ENCODE measurements at places on chromosomes 2 and 18. TPM values are rescaled to one million over a fixed set of nuclear protein-coding genes. Genes with fewer than 3 reads are reported as not detected.

The LYPD6B gene
- not detected for total RNA-seq

GRCh38 chr18:22282311-22283115 lies 113.1 kb downstream of the GATA6 start:
- peaks cover 7% of the 10 kb centered on the region for H3K4me1 ChIP-seq
- H3K36me3 ChIP-seq, result no peaks in the 10 kb centered on the region
- H3K4me3 ChIP-seq, result no peak overlapping the region
- no peaks in the 10 kb centered on the region for H3K27me3 ChIP-seq
- DNase-seq, result peak; percentile 58

- H3K27ac ChIP-seq, result no peak overlapping the region
- H3K4me1 ChIP-seq, result no peaks in the 10 kb centered on the region
- no peaks in the 10 kb centered on the region for H3K36me3 ChIP-seq
- no peaks in the 10 kb centered on the region for H3K27me3 ChIP-seq
Measured at GRCh38 chr2:152537081-152537651, 180.1 kb downstream of the PRPF40A start.

DNA sequence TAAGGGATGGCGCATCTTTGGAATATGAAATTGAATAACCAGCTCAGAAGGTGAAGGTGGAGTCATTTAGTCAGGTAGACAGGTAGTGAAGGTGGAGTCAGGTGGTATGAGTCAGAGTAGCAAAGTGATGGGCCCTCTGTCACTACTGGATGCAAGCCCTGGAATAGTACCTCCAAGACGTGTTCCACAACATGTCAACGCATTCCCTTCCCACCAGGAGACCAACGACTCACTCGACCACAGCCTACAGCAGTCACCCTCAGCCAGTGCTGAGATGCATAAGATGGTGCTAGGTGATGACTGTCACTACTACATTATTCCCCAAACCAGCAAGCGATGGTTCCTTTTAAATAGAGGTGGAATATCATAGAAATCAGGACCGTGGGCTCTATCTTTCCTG lies 6.8 kb downstream of the CPLX4 start:
- H3K4me3 ChIP-seq, result no peak overlapping the region
- peaks cover 11% of the 10 kb centered on the region for H3K4me1 ChIP-seq
- no peak overlapping the region for H3K27ac ChIP-seq
- no peak for DNase-seq

The PLEKHH2 gene
- total RNA-seq, result 1.2 TPM

The CXCR2 gene
- total RNA-seq, result not detected

DNA sequence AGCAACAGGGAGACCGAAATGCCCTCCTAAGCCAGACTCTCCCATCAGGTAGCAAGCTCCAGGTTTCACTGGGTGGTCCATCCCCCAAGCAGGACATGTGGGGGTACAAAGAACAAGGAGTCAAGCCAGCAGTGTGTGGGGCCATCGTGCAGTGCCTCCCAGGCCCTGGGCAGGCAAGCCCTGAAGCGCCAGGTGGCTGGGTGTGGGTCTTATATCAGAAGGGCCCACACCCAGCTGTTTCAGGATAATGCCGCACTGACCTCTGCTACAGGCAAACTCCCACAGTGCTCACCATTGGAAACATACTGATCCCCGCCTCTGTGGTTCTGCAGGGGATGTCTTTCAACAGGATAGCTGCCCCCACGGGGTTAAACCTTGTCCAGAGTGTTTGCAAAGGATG lies 174.2 kb upstream of the SMAD2 start:
- H3K4me3 ChIP-seq, result no peak overlapping the region
- peaks cover 3% of the 10 kb centered on the region for H3K27me3 ChIP-seq
- no peak overlapping the region for H3K27ac ChIP-seq
- DNase-seq, result no peak
- no peaks in the 10 kb centered on the region for H3K4me1 ChIP-seq

- no peaks in the 10 kb centered on the region for H3K27me3 ChIP-seq
- no peaks in the 10 kb centered on the region for H3K36me3 ChIP-seq
- no peak for DNase-seq
- H3K4me1 ChIP-seq, result peaks cover 14% of the 10 kb centered on the region
- H3K27ac ChIP-seq, result no peak overlapping the region
Measured at GRCh38 chr2:73072416-73072815, 904 bp upstream of the SFXN5 start.

GRCh38 chr2:128545085-128545484 lies 226.4 kb upstream of the HS6ST1 start:
- H3K36me3 ChIP-seq, result no peaks in the 10 kb centered on the region
- H3K27me3 ChIP-seq, result no peaks in the 10 kb centered on the region
- no peak overlapping the region for H3K27ac ChIP-seq
- DNase-seq, result no peak
- H3K4me1 ChIP-seq, result no peaks in the 10 kb centered on the region

The GPR45 gene
- not detected for total RNA-seq

- peaks cover 43% of the 10 kb centered on the region for H3K4me1 ChIP-seq
- no peaks in the 10 kb centered on the region for H3K36me3 ChIP-seq
- DNase-seq, result peak; percentile 72
- no peaks in the 10 kb centered on the region for H3K27me3 ChIP-seq
- H3K4me3 ChIP-seq, result no peak overlapping the region
Measured at GRCh38 chr18:46073474-46074331, 1.6 kb upstream of the PSTPIP2 start.

The PFN4 gene
- not detected for total RNA-seq

DNA sequence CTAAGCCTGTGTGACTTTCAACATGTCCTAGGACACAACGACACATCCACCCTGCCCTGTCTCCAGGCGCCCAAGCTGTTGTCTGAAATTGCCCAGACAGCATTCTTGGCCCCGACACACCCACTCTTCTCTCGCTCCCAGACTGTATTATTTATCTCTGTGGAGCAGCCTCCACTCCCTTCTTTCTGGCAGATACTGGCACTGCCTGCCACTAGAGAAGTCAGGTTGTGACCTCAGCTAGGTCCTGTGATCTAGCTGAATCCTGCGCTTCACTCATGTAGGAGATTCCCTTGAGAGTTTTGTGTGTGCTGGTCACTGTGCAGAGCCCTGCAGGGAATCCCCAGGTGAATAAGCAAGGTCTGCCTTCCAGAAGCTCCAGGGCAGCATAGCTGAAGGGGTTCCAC lies 77.1 kb upstream of the TNP1 start:
- no peaks in the 10 kb centered on the region for H3K36me3 ChIP-seq
- H3K27ac ChIP-seq, result no peak overlapping the region
- no peaks in the 10 kb centered on the region for H3K27me3 ChIP-seq
- no peak overlapping the region for H3K4me3 ChIP-seq
- DNase-seq, result no peak
- H3K4me1 ChIP-seq, result no peaks in the 10 kb centered on the region

- no peaks in the 10 kb centered on the region for H3K27me3 ChIP-seq
- DNase-seq, result no peak
- H3K36me3 ChIP-seq, result no peaks in the 10 kb centered on the region
- H3K4me1 ChIP-seq, result no peaks in the 10 kb centered on the region
- no peak overlapping the region for H3K4me3 ChIP-seq
Measured at GRCh38 chr2:18829251-18829902, 240.0 kb upstream of the NT5C1B start.

DNA sequence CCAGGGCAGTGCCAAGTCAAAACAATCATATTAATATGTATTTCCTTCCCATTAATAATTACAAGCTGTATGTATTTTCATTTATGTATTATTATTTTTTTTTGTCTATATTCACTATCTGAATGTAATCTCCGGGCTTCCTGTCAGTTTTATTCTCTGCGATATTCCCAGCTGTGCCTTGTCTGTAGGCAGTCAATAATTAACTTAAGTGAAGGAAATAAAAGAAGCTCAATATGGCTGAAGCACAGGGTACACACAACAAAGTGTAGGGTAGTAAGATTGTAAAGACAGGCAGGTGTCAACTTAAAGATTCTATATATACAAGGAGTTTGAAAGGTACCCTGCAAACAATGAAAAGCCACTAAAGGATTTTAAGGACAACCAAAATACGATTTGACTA lies 122.9 kb downstream of the ROCK1 start:
- no peaks in the 10 kb centered on the region for H3K27me3 ChIP-seq
- no peak for DNase-seq
- peaks cover 40% of the 10 kb centered on the region for H3K36me3 ChIP-seq
- H3K4me3 ChIP-seq, result no peak overlapping the region
- no peak overlapping the region for H3K27ac ChIP-seq

GRCh38 chr18:66534110-66534509 lies 69.8 kb downstream of the CDH19 start:
- H3K36me3 ChIP-seq, result no peaks in the 10 kb centered on the region
- H3K4me1 ChIP-seq, result no peaks in the 10 kb centered on the region
- H3K27me3 ChIP-seq, result no peaks in the 10 kb centered on the region
- no peak overlapping the region for H3K27ac ChIP-seq

DNA sequence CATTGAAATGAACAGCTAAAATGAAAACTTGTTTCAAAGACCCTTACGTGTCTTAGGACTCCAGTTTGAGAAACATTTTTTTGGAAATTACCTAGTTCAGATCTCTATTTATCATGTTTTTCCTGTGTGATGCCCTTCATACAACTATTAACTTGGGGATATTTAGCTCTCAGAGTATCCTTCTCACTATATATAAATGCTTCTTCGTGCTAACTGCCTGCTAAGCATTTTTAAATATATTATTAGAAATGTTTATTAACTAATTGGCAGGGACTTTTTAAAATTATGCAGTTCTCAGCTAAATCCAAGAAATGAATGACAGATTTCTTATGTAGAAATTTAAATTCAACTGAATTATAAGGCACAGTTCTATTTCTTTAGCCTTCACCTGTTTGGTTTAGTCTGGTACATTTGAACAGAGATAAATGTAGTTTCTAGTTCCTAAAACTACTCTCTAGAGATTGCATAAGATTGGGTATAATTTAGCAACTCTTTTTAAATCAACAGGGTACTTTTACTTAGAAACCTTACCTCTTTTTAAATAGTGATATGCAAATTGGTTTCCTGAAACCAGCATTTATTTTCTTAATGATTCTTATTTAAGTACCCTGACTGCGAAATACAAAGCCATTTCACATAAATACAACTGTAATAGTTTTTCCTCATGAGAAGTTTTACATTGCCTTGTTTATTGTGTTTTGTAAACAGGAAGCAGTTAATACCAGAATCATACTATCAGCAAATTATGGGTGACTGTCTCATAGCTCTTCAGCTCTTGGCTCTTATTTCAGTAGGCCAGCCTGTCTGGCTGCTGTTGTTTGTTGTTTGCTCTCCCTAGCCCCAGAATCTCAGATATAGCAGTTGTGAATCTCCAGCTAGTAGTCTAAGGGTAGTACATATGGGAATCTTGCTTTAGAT lies 140.7 kb downstream of the PTRHD1 start:
- no peak overlapping the region for H3K4me3 ChIP-seq
- no peak for DNase-seq
- no peaks in the 10 kb centered on the region for H3K36me3 ChIP-seq
- no peaks in the 10 kb centered on the region for H3K4me1 ChIP-seq
- H3K27me3 ChIP-seq, result no peaks in the 10 kb centered on the region

DNA sequence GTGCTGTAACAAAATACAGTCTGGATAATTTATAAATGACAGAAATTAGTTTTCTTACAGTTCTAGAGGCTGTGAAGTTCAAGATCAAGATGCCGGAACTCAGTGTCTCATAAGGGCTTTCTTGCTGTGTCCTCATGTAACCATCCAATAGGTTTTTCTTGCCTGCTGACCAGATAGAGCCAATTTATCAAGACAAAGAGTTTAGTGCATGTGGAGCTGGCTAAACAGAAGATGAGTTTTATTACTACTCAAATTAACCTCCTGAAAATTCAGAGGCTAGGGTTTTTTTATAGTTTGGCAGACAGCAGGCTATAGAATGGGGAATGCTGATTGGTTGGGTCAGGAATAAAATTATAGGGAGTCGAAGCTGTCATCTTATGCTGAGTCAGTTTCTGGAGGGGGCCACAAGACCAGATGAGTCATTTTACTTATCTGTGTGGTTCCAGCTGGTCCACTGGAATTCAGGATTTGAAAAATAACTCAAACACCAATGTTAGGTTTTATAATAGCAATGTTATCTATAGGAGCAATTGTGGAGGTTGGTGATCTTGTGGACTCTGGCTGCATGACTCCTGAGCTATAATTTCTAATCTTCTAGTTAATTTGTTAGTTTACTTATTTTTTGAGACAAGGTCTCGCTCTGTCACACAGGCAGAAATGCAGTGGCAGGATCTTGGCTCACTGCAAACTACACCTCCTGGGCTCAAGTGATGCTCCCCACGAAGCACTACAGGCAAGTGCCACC lies 3.2 kb upstream of the PDK1 start:
- H3K4me1 ChIP-seq, result peaks cover 40% of the 10 kb centered on the region
- no peak for DNase-seq
- no peaks in the 10 kb centered on the region for H3K36me3 ChIP-seq
- H3K4me3 ChIP-seq, result no peak overlapping the region
- no peak overlapping the region for H3K27ac ChIP-seq

DNA sequence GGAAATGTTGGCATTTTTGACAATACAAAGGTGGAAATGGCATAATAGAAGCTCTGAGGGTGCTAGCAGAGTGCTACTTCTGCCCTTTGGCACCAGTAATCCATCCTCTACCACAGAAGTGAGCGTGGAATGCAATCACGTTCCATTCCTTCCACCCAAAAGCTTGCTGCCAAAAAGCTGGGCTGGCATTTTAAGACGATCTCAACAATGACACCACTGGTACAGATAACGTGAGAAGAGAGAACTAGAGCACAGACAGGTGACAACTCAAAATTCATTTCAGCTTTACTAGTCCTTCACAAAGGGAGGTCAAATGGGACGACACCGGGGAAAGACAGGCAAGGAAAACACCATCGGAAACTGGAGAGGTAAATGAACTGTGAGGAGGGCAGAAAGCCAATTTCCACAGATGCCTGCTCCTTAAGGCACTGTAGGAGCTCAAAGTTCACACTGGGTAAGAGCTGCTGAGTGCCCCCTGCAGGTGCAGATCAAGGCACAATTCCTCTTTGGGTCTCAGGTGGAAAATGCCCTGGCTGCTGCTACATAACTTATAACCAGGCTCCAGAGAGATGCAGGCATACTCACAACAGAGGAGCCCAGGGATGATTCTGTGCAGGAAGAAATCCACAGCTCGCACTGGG lies 50.7 kb upstream of the RNU4ATAC start:
- no peak overlapping the region for H3K4me3 ChIP-seq
- no peaks in the 10 kb centered on the region for H3K36me3 ChIP-seq
- no peaks in the 10 kb centered on the region for H3K27me3 ChIP-seq
- DNase-seq, result no peak
- H3K27ac ChIP-seq, result no peak overlapping the region

DNA sequence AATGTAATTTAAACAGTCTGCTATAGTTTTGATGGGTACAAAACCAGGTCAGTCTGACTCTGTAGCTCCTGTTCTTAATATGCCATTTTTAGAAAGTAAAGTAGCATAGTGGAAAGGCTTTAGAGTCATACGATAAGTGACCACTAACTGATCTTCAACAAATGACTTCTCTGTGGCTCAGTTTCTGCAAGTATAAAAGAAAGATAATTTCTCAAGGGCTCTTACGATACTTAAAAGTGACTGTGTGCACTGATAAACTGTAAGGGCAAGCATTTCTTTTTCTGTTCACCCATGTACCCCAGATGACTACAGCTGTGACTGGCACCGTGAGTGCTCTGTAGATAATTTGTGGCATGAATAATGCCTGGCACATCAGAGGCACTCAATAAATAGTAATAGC lies 178.7 kb downstream of the LCLAT1 start:
- peaks cover 15% of the 10 kb centered on the region for H3K4me1 ChIP-seq
- no peak overlapping the region for H3K27ac ChIP-seq
- no peak for DNase-seq
- no peaks in the 10 kb centered on the region for H3K36me3 ChIP-seq
- H3K4me3 ChIP-seq, result no peak overlapping the region

GRCh38 chr2:11810237-11810977 lies 64.0 kb downstream of the LPIN1 start:
- H3K4me1 ChIP-seq, result no peaks in the 10 kb centered on the region
- no peak for DNase-seq

All from CD4-positive, alpha-beta memory T cell (primary cell).